T1000 (cell line): ENCODE measurements at places on chromosomes 5 and 9.
A peak's percentile ranks its signal among the peaks of the same experiment; 100 is the strongest.

- no peak for DNase-seq
Observed at GRCh38 chr5:98913911-98914310, 14.9 kb downstream of the CHD1 start.

- DNase-seq, result no peak
Observed at GRCh38 chr5:18802336-18802735, 1168.1 kb downstream of the TAF11L14 start.

GRCh38 chr5:133029416-133029815, 3.1 kb upstream of the ZCCHC10 start:
- no peak for DNase-seq

GRCh38 chr5:456351-457194, 13.6 kb downstream of the EXOC3 start:
- DNase-seq, result no peak

- DNase-seq, result no peak
Observed at GRCh38 chr9:17800418-17800817, 221.6 kb downstream of the SH3GL2 start.

GRCh38 chr9:33044677-33045282, 19.7 kb downstream of the DNAJA1 start:
- no peak for DNase-seq

- peak; percentile 51 for DNase-seq
Observed at GRCh38 chr5:151740336-151740942, 18.0 kb downstream of the ATOX1 start.

DNA sequence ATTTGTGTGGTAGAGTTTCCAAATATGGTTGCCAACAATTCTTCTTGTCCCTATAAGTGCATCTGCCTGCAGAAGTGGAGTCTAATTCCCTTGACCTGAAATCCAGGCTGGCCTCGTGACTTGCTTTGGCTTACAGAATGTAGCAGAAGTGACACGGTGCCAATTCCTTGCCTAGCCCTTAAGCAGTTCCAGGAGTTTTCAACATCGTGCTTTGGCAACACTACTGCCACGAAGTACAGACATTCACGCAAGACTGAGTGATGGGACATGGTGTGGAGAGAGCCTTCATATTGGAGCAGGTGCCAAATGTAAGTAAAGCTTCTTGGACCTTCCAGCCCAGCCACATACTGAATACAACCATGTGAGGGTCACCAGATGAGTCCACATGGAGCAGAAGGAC, 92.9 kb upstream of the NEK6 start:
- DNase-seq, result no peak

GRCh38 chr5:20276959-20277263, 288.9 kb upstream of the CDH18 start:
- DNase-seq, result no peak
